ENCODE measurements at places on chromosomes 12 and 14.

- no peak for DNase-seq
Measured at GRCh38 chr14:92154283-92154942, 32.6 kb downstream of the CPSF2 start.

DNA sequence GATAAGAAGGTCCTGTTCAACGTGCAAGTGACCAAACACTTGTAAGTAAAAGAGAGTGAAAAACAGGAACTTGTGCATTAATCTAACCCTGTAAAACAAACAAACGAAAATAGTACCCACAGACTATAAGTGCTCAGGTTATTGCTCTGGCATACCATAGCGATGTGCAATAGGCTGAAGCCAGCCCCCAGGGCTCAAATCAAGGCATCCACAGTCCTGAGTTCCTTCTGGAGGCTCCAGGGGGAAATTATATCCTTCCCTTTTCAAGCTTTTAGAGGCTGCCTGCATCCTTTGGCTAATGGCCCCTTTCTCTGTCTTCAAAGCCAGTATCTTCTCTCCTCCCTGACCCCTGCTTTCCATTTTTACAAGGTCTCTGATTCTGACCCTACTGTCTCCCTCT is 8.1 kb upstream of the CMAS start:
- no peak for DNase-seq

GRCh38 chr14:73422515-73422914 is 35.8 kb downstream of the NUMB start:
- DNase-seq: no peak

DNA sequence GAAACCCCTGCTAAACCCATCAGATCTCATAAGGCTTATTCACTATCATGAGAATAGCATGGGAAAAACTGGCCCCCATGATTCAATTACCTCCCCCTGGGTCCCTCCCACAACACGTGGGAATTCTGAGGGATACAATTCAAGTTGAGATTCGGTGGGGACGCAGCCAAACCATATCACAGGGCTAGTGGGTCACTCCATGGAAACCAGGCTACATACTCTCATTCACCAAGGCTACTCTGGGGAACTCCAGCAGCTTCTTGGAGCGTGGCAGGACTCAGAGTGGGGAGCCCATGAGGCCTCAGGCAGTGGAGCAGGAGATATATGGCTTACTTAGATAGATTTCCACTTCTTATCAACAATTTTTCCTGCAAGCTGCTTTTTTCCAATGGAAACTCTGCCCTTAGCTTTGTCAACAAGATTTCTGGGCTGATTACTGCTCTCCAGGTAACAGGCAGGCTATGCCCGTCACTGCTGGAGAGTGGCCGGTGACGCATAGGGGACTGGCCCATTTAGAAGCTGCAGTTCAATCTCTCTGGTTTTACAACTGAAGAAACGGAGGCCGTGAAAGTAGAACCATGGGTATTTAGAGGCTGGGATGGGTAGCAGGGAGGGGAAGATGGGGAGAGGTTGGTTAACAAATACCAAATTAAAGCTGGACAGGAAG is 16.5 kb downstream of the VDR start:
- DNase-seq: no peak

GRCh38 chr14:90523961-90524875 is 127.4 kb downstream of the CALM1 start:
- DNase-seq: no peak

GRCh38 chr14:55374771-55375170 is 36.9 kb downstream of the ATG14 start:
- DNase-seq: no peak

DNA sequence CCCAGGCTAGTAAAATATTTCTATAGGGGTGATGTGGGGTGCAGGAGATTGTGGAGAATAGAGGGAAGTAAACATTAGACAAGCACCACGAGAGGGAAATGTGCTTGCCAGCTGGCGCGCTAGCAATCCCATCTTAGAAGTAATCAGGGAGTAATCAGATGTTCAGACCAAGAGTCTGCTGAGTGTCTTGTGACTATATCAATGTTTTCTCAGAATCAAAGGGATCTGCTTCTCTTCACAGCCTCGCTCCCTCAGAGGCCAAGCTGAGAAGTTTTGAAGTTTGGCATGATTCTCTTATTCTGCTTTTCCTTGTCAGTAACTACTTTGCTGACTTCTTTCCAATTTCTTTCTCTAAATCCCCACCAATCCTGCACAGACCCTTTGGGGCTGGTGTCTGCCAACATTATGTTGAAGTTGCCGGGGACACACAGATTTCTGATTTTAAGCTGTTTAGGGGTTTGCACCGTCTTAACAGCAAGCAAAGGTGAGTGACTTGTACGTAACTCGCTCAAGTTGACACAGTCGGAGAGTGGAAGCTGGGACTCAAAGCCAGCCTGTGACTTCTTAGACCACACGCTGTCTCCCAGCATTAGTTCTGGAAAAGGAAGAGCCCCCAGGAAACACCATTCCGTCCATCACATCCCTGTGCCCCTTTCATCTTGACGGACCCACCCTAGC is 22.0 kb upstream of the TSPAN9 start:
- no peak for DNase-seq

- DNase-seq: no peak
Measured at GRCh38 chr12:101372431-101372830, 35.1 kb downstream of the ARL1 start.

DNA sequence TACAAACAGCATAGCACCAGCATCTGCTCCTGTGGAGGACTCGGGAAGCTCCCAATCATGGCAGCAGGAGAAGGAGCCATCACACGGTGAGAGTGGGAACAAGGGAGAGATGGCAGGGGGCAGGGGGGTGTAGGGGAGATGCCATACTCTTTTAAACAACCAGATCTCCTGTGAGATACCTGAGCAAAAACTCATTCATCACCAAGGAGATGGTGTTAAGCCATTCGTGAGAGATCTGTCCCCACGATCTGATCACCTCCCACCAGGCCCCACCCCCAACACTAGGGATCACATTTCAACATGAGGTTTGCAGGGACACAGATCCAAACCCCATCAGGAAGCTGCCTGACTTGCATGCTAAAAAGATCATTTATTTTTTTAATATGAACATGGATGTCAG is 499.3 kb downstream of the TMEM132D start:
- DNase-seq: no peak

DNA sequence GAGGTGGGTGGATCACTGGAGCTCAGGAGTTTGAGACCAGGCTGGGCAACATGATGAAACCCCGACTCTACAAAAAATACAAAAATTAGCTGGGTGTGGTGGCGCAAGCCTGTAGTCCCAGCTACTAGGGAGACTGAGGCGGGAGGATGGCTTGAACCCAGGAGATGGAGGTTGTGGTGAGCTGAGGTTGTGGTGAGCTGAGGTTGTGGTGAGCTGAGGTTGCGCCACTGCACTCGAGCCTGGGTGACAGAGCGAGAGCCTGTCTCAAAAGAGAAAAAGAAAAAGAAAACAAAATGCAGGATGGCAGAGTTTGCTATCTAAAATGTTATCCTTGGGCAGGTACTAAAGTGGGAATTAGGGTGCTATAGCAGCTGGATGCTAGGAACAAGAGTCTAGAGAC is 10.8 kb upstream of the GPRC5A start:
- DNase-seq: no peak

DNA sequence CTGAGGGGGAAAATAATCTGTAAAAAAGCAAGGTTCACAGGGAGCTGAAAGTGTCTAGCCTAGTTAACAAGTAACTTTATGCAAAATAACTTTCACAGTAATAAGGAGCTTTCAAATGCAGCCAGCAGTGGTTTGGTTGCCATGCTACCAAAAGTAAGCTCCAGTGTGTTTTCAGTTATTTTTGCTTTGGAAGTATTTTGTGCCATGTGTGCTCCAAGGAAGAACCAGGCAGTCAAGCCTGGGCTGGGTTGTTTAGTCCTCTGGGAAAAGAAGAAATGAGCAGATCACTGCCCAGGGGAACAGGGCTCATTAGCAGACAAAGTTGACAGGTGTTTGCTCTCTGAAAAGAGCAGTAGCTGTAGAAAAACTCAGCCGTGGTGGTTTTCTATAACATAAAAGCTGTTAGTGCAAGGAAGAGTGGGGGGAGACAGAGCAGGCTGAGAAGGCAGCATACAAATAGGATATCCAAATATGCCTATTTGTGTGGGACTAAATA is 92.8 kb upstream of the TMTC2 start:
- DNase-seq: no peak

DNA sequence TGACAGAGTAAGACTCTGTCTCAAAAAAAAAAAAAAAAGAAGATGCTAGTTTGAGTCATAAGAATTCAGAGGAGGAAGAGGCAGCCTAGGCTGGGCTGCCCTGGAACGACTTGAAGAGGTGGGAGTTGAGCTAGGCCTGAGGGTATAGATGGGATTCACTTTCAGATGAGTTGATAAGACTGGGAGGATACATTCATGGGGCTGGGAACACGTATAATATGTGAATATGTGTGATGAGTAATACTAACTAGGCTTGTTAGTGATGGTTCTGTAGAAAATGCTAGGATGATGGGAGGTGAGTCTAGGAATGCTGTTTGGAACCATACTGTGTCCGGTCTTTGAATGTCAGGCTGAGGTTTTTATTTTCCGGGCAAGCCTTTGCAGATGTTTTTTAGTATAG is 9.0 kb downstream of the PLEKHA5 start:
- no peak for DNase-seq

DNA sequence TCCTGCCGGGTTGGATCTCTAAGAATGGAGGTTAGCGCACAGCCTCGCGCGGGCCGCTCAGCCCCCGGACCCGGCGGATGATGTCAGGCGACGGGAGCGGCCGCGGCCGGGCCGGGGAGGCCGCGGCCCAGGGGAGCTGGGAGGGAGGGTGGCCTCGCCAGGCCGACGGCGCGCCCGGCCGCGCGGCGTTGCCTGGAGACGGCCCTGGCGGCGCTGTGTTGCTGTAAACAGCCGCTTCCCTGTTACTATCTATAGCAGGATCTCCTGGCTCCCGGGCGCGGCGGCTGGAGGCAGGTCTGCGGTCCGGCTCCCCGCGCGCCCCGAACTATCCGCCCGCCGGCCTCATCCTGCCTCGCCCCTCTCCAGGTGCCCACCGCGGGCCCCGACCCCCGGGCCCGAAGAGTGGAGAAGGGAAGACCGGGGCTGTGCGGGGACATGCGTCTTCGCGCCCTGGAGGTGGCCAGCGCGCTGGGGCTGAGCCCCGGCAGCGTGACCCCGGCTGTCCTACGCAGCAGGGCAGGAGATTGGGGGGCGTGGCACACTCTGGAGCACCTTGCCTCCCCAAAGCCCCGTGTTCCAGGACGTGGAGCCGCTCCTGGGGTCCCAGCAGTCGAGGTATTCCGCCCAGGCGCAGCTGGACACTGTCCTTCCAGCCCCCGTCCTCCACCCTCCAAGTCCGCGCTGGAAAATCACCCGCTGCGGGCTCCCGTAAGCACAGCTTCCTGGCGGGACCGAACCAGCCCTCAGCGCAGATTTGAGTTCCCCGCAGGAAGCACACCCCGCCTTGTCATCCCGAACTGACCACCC is 1.4 kb upstream of the FOS start:
- no peak for DNase-seq

GRCh38 chr14:76690502-76691105 is 70.7 kb upstream of the VASH1 start:
- no peak for DNase-seq

- DNase-seq: no peak
Measured at GRCh38 chr12:40055228-40055579, 50.7 kb downstream of the SLC2A13 start.

DNA sequence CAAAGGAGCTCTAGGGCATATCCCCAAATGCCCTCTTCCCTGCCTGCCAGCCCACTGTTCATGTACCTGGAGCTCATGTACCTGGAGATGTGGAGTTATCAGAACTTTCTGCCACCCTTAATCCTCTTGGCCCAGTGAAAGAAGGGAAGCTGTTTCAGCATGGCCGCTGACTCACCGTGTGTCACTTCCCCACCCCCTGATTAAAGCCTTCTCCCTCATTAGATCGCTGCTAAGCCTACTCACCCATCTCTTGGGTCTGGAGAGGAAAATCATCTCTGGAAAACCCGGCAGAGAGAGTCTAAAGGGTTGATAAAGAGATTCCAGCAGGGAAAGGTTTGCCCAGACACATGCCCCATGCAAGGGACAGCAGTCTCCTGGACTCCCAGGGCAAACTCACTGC is 4.5 kb upstream of the LTBP2 start:
- DNase-seq: peak; percentile 26

All from SW 1271 (cell line).